Uterus (tissue), 4 donors: ENCODE measurements at places on chromosomes 3 and 15. TPM values are rescaled to one million over a fixed set of nuclear protein-coding genes. Genes with fewer than 3 reads are reported as not detected.

GRCh38 chr3:133575086-133575485 lies 1.6 kb downstream of the CDV3 start:
- H3K4me1 ChIP-seq = peaks cover 6% of the 10 kb centered on the region
- peak overlapping the region; percentile 99 for H3K27ac ChIP-seq
- no peak for DNase-seq
- no peaks in the 10 kb centered on the region for H3K27me3 ChIP-seq

- H3K27ac ChIP-seq = no peak overlapping the region
- no peaks in the 10 kb centered on the region for H3K27me3 ChIP-seq
- no peak overlapping the region for H3K4me3 ChIP-seq
- peaks cover under 1% of the 10 kb centered on the region for H3K4me1 ChIP-seq
- no peak for DNase-seq
- no peaks in the 10 kb centered on the region for H3K36me3 ChIP-seq
Observed at GRCh38 chr3:58231666-58232065, 5.9 kb upstream of the ABHD6 start.

DNA sequence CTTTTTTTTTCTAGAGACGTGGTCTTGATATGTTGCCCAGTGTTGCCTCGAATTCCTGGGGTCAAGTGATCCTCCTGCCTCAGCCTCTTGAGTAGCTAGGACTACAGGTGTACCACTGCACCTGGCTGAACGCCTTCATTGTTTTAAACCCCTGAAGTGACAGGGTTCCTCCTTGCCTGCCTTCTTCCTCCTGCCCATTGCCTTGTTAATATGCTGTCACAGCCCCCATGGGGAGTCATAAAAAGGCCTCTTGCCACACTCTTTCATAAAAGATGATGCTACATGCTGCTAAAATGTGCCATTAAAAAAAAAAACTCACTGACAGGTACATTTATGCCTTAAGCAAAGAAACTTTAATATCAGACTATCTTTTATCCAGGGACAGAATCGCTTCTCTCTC lies 116.8 kb upstream of the SKOR1 start:
- no peak for DNase-seq
- no peaks in the 10 kb centered on the region for H3K36me3 ChIP-seq
- H3K27me3 ChIP-seq = no peaks in the 10 kb centered on the region
- no peak overlapping the region for H3K4me3 ChIP-seq
- H3K27ac ChIP-seq = no peak overlapping the region
- no peaks in the 10 kb centered on the region for H3K4me1 ChIP-seq

Gene NXPE3
- total RNA-seq = 14.9 TPM

Gene MYZAP
- total RNA-seq = 18.8 TPM

- no peaks in the 10 kb centered on the region for H3K27me3 ChIP-seq
- H3K36me3 ChIP-seq = no peaks in the 10 kb centered on the region
- H3K4me1 ChIP-seq = no peaks in the 10 kb centered on the region
- H3K4me3 ChIP-seq = no peak overlapping the region
- DNase-seq = no peak
- H3K27ac ChIP-seq = no peak overlapping the region
Observed at GRCh38 chr3:99145031-99145430, 243.5 kb upstream of the DCBLD2 start.

GRCh38 chr3:18027161-18027939 lies 284.9 kb upstream of the TBC1D5 start:
- no peaks in the 10 kb centered on the region for H3K4me1 ChIP-seq
- no peak for DNase-seq
- no peaks in the 10 kb centered on the region for H3K27me3 ChIP-seq
- no peak overlapping the region for H3K27ac ChIP-seq
- H3K4me3 ChIP-seq = no peak overlapping the region

- H3K4me3 ChIP-seq = no peak overlapping the region
- H3K36me3 ChIP-seq = no peaks in the 10 kb centered on the region
- H3K27ac ChIP-seq = no peak overlapping the region
Observed at GRCh38 chr3:132538072-132538471, 59.0 kb upstream of the ACKR4 start.

Gene TNFSF10
- total RNA-seq = 30.1 TPM

Gene UCN2
- total RNA-seq = 0.49 TPM

DNA sequence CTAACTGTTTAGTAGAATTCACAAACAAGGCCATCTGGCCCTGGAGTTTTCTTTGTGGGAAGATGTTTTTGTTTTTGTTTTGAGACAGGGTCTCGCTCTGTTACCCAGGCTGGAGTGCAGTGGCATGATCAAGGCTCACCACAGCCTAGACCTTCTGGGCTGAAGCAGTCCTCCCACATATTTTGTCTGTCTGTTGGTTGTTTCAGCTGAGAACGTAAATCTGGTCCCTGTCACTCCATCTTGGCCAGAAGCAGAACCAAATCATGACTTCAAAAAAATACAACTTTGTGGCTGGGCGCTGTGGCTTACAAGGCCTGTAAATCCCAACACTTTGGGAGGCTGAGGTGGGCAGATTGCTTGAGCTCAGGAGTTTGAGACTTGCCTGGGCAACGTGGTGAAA lies 27.1 kb downstream of the MRAS start:
- no peaks in the 10 kb centered on the region for H3K27me3 ChIP-seq
- no peaks in the 10 kb centered on the region for H3K36me3 ChIP-seq
- H3K27ac ChIP-seq = peak overlapping the region; percentile 69
- DNase-seq = no peak

Gene ZNF860
- 0.26 TPM for total RNA-seq

- no peaks in the 10 kb centered on the region for H3K4me1 ChIP-seq
- no peak overlapping the region for H3K27ac ChIP-seq
Observed at GRCh38 chr3:184965639-184966430, 153.9 kb downstream of the VPS8 start.

- no peak overlapping the region for H3K4me3 ChIP-seq
- H3K4me1 ChIP-seq = no peaks in the 10 kb centered on the region
- H3K36me3 ChIP-seq = no peaks in the 10 kb centered on the region
- no peak for DNase-seq
Observed at GRCh38 chr3:8296461-8296860, 205.2 kb upstream of the LMCD1 start.

- H3K36me3 ChIP-seq = no peaks in the 10 kb centered on the region
- H3K4me3 ChIP-seq = no peak overlapping the region
Observed at GRCh38 chr3:127532561-127533203, 57.9 kb downstream of the TPRA1 start.

- no peaks in the 10 kb centered on the region for H3K4me1 ChIP-seq
- no peak overlapping the region for H3K27ac ChIP-seq
- no peaks in the 10 kb centered on the region for H3K27me3 ChIP-seq
- no peak overlapping the region for H3K4me3 ChIP-seq
- no peaks in the 10 kb centered on the region for H3K36me3 ChIP-seq
Observed at GRCh38 chr3:140842984-140843649, 98.5 kb upstream of the SLC25A36 start.

Gene CLN6
- 34.0 TPM for total RNA-seq

Gene DUOXA2
- not detected for total RNA-seq

GRCh38 chr3:24497942-24498341 lies 3.3 kb upstream of the THRB start:
- H3K27me3 ChIP-seq = no peaks in the 10 kb centered on the region
- H3K4me3 ChIP-seq = no peak overlapping the region
- no peak for DNase-seq
- no peaks in the 10 kb centered on the region for H3K4me1 ChIP-seq

DNA sequence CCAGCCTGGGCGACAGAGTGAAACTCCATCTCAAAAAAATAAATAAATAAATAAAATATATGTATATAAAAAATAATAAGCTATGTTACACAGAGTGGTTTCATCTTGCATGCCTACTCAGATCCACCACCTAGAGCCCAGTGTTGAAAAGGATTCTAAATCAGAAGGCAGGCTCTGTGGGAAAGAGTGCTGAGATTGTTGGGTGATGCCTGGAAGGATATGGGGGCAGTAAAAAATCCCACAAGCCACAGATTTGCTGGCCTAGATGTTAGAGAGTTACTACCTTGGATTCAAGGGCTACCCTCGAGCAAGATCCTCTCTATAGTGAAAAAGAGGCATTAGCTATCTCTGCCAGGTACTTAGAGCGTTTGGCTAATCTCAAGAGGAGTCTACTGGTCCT lies 144.3 kb downstream of the STAC start:
- no peak overlapping the region for H3K27ac ChIP-seq
- no peak overlapping the region for H3K4me3 ChIP-seq
- H3K4me1 ChIP-seq = no peaks in the 10 kb centered on the region
- no peak for DNase-seq

- no peak overlapping the region for H3K27ac ChIP-seq
- no peaks in the 10 kb centered on the region for H3K36me3 ChIP-seq
- no peak overlapping the region for H3K4me3 ChIP-seq
- DNase-seq = no peak
Observed at GRCh38 chr3:97550408-97550807, 214.2 kb upstream of the ARL6 start.

DNA sequence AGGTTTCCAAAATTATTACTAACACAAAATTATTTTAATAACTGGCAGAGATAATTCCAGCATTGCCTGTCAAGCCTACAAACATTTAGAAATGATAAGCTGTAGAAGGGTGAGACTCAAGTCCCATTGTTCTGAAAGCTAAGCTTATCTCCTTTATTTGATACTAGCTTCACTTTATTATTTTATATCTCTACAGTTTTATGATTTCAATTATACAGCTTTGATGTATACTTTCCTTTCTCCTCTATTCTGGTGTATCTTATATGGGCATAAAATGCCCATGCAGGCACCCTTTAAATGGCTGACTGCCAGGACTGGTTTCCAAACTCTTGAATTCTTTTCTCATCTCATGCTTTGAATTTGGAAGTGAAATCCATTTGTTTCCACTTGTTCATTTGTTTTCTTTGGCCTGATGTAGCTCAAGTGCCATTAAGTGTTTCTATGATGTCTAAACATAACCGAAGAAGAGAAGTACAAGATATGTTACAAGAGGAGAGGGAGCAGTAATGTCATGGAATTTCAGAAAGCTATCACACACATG lies 372.1 kb upstream of the ARHGEF26 start:
- H3K36me3 ChIP-seq = no peaks in the 10 kb centered on the region
- no peaks in the 10 kb centered on the region for H3K27me3 ChIP-seq
- no peak for DNase-seq
- no peaks in the 10 kb centered on the region for H3K4me1 ChIP-seq
- H3K4me3 ChIP-seq = no peak overlapping the region
- no peak overlapping the region for H3K27ac ChIP-seq

Gene ISG20
- 35.9 TPM for total RNA-seq

Gene COL6A6
- total RNA-seq = under 0.01 TPM

DNA sequence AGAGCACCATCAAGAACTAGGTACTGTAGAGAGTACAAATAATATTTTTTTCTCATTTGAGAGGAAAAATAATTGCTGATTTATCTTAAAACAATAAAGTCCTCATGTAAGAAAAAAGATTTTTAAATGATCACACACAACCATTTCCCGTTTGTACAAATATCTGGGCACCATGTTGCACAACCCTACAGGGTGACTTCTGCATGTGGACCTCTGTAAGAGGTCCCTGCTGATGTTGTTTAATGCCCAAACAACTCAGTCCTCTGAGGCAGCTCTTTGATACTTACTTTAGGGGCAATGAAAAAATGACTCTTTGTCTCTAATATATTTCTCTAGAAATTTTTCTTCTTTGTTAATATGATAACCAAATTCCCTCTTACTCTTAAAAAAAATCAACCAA lies 168.1 kb upstream of the SATB1 start:
- DNase-seq = no peak
- H3K36me3 ChIP-seq = no peaks in the 10 kb centered on the region

- H3K36me3 ChIP-seq = peaks cover 2% of the 10 kb centered on the region
- no peak overlapping the region for H3K27ac ChIP-seq
- H3K4me1 ChIP-seq = no peaks in the 10 kb centered on the region
Observed at GRCh38 chr15:46151786-46152185, 517.0 kb downstream of the SQOR start.

GRCh38 chr3:103653996-103654395 lies 1219.2 kb downstream of the ZPLD1 start:
- H3K27ac ChIP-seq = no peak overlapping the region
- H3K27me3 ChIP-seq = no peaks in the 10 kb centered on the region
- no peak for DNase-seq
- H3K4me1 ChIP-seq = no peaks in the 10 kb centered on the region

DNA sequence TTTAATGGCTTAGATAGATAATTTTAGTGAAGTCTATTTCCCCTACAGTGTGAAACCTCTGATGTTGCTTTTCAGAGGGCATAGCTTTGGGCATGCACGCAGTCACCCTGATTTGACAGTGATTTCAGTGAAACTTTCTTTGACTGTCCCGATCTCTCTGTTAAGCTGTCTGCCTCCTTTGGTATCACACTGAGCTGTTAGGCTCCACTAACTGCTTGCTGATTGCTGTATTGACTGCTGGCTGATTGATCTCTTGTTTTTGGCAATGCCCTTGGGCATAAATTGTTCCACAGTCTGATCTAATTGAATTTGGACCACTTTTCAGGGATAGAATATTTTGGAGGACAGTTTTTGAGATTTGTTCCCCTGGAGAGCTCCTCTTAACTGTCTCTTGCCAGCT lies 68.5 kb upstream of the CCDC54 start:
- H3K27ac ChIP-seq = no peak overlapping the region
- H3K27me3 ChIP-seq = no peaks in the 10 kb centered on the region
- no peak overlapping the region for H3K4me3 ChIP-seq
- H3K36me3 ChIP-seq = no peaks in the 10 kb centered on the region
- no peak for DNase-seq
- H3K4me1 ChIP-seq = no peaks in the 10 kb centered on the region

GRCh38 chr3:105907777-105908176 lies 39.0 kb upstream of the CBLB start:
- peak overlapping the region; percentile 75 for H3K27ac ChIP-seq
- no peaks in the 10 kb centered on the region for H3K4me1 ChIP-seq
- H3K27me3 ChIP-seq = no peaks in the 10 kb centered on the region

Gene CLDN18
- total RNA-seq = not detected

- H3K27ac ChIP-seq = no peak overlapping the region
- no peaks in the 10 kb centered on the region for H3K27me3 ChIP-seq
- no peaks in the 10 kb centered on the region for H3K4me1 ChIP-seq
- H3K36me3 ChIP-seq = no peaks in the 10 kb centered on the region
- DNase-seq = no peak
Observed at GRCh38 chr3:57992452-57993213, 15.6 kb upstream of the FLNB start.

Gene SNTN
- 0.30 TPM for total RNA-seq
